ENCODE measurements at places on chromosomes 6 and 20.

- DNase-seq = no peak
Measured at GRCh38 chr6:136840276-136841001, 18.0 kb downstream of the PEX7 start.

DNA sequence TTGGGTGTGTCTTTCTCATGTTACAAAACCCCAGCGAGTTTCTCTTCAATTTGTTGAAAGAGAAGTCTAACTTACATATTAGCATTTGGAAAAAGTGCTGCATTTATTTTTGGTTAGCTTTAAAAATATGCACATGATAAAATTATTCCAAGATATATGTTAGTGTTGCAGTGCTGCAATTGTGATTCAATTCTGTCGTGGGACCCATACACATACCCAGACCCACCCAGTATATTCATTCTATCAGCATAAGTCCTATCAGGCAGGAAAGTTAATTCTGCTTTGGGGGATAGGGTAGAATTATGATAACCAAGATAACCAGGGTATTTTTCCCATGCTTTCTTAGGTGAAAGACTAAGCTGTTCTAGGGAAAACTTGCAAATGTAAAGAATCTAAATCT, 313.5 kb downstream of the EPHA7 start:
- no peak for DNase-seq

DNA sequence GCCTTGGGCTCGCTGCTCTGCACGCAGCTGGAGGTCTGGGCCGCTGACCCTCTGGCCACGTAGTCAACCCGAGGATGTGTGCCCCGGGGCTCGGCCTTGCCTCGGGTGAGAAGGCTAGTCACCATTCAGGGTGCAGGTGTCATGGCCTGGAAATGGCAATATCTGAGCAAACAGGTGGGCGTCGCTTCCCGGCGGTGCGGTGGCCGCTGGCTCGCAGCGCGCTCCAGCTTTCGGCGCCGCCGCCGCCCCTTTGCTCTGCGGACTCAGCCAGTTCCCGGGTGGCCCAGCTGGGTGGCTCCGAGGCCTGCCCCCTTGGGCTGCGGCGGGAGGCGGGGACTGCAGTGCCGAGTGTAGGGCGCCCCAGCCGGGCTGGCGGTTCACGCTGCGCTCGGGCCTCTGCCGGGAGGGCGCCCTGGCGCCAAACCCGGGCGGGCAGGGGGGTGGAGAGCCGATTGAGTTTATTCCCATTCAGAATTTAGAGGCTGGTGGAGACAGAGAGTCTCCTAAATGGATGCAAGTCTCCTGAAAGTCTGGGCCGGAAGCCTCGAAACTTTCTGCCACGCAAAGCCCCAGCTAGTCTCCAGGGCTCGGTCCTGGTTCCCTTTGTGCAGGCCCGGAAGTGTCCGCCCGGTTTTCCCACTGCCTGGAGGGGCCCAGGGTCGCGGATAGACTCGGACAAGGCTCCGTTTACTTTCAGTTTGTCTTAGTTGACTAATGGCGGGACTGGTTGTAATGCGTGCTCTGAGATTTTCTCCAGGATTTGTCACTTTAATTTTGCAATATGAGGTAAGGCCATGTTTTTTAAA, 11.3 kb upstream of the TFAP2A start:
- peak; percentile 67 for DNase-seq

- no peak for DNase-seq
Measured at GRCh38 chr6:150894935-150895552, 29.5 kb downstream of the MTHFD1L start.

DNA sequence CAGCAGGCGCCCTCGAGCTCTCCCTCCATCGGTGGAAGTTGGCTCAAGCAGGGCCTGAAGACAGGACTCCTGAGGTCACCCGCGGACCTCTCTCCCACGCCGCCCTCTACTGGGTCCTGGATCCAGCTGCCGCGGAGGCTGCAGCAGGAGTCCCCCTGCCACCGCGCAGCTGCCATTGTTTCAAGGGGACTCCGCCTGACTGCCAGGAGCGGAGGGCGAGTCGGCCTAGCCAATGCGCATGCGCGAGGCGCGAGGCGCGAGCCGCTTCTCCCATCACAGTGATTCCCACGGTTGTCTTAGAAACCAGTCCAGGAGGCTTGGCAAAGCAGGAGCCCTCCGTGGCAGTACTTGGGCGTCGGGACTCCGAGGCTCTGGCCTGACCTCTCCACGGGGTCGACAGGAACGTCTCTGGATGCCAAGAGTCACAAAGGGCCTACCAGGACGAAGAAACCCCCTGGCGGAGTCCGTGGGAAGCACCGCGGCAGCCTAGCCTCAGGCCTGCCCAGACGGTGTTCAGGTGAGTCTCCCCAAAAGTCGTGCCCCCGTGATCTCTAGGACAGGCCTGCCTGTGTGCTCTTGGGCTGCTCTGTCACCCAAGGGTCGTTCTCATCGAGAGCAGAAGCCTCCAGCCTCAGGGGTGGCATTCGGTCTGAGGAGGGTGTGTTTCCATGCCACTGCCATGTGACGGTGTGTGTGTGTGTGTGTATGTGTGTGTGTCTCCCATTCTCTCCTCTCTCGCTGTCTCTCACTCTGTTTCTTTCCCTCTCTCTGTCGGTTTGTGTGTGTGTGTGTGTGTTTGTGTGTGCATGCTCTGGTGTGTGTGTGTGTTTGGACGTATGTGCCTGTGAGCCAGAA, 290.6 kb upstream of the ZNF337 start:
- DNase-seq = peak; percentile 43

- no peak for DNase-seq
Measured at GRCh38 chr6:43966853-43967718, 160.2 kb downstream of the MRPL14 start.

- DNase-seq = no peak
Measured at GRCh38 chr6:83854001-83854501, 891 bp downstream of the RIPPLY2 start.

GRCh38 chr6:34888514-34888856, 570 bp upstream of the ANKS1A start:
- DNase-seq = no peak

DNA sequence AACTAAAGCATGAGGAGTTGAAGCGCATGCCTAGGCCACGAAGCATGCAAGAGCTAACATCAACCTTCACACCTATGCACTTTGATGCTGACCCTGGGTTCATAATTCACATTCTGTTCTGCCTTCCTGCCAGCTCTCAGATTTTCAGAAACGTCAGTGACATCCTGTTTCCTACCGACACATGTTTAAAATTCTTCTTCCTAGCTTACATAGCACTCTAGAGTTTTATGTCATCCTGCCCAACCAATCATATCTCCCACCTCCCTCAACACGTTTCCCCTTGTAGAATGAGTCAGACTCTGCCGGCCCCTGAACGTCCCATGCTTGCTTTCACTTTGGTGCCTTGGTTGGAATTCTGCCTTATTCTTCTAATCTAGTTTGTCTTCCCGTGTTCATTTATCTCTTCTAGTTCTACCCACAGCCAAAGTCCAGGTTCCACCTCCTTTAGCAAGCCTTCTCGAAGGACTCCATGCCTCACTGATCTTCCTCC, 97.2 kb upstream of the MAP7 start:
- DNase-seq = peak; percentile 76

GRCh38 chr20:37498066-37498665, 22.9 kb upstream of the NNAT start:
- DNase-seq = no peak

GRCh38 chr20:49483018-49483695, 689 bp upstream of the KCNB1 start:
- DNase-seq = no peak

GRCh38 chr6:138953451-138953850, 34.6 kb downstream of the REPS1 start:
- DNase-seq = peak; percentile 69

- peak; percentile 88 for DNase-seq
Measured at GRCh38 chr6:105346052-105346451, 56.8 kb downstream of the PREP start.

- no peak for DNase-seq
Measured at GRCh38 chr6:71262914-71263313, 25.7 kb upstream of the OGFRL1 start.

- no peak for DNase-seq
Measured at GRCh38 chr6:4382362-4382853, 247.0 kb upstream of the ECI2 start.

DNA sequence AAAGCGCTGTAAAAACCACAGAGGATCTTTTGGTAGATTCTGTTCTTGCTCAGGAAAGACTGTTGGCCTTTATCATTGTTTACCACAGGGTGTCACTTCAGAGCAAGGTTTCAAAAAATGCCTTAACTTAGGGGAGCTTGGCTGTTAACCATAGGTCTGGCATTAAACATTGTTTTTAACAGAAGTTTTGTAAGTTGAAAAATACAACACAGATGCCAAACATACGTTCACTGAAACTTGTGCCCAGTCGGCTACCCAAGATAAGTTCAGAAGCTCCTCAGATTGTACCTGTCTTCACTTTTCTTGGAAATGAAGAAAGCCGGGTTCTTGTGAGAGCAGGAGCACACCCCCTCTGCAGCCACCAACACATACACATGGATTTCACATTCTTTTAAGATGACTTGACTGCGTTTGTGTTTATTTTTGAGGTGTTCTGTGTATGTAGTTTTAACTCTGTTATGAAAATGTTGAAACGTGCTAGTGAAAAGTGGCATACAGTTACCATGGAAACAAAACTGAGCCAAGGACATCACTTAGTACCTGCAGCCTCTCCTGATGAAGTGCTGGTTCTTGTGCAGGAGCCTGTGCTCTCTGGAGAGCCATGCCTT, 64.9 kb downstream of the SYCP2L start:
- peak; percentile 43 for DNase-seq

GRCh38 chr6:7784706-7785105, 58.8 kb downstream of the BMP6 start:
- no peak for DNase-seq

- DNase-seq = no peak
Measured at GRCh38 chr6:166671434-166672081, 44.5 kb upstream of the RPS6KA2 start.

GRCh38 chr20:33846291-33846935, 35.3 kb downstream of the CHMP4B start:
- DNase-seq = no peak

GRCh38 chr6:79167931-79168694, 66.4 kb downstream of the HMGN3 start:
- DNase-seq = peak; percentile 52

DNA sequence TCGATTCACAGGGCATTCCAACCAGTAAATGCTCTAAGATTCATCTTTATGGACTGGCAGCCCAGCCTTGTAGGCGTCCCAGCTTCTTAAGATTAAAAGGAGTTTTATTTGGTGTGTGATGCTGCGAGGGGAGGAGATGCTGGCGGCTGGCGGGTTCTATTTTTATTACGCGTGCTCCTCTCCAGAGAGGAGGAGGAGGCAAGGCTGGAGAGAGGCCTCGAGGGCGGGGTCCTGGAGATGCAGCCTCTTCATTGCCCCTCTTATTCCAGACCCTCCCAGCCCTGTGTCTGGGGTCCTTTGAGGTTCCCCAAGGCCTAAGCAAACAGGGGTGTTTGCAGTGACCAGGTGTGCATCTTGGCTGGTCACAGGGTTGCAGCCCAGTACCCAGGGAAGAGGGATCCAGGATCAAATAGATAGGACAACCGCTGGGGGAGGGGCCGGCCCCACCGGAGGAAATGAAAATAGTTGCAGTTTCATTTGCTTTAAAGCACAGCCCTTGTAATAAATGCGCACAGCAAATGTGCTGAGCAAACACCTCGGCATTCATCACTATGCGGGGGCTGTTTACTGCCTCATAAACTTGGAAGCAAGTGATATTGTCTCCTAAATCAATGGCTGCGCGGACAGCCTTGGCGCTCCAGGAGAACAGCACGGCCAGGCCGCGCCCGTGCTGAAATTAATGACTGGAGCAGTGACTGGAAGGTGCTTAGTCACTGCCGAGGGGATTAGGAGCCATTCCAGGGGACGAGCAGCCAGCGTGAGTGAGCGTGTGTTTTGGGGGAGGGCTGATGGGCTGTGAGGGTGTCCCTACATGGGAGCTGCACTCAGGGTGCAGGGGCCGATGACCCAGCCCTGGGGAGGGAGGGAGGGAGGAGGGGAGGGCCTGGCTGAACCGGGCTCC, 83.0 kb downstream of the TMEM242 start:
- peak; percentile 74 for DNase-seq

GRCh38 chr6:140858381-140858971, 1274.2 kb upstream of the GJE1 start:
- peak; percentile 30 for DNase-seq

All from kidney tubule cell (primary cell).